ENCODE measurements at places on chromosomes 13 and 19.

- no peak for DNase-seq
These were observed 57.2 kb downstream of the CHST8 start for GRCh38 chr19:33678796-33679585.

GRCh38 chr13:69619651-69620050 lies 488.0 kb upstream of the ATXN8OS start:
- DNase-seq = no peak

GRCh38 chr19:18167011-18167410 lies 6.6 kb upstream of the IFI30 start:
- no peak for DNase-seq

DNA sequence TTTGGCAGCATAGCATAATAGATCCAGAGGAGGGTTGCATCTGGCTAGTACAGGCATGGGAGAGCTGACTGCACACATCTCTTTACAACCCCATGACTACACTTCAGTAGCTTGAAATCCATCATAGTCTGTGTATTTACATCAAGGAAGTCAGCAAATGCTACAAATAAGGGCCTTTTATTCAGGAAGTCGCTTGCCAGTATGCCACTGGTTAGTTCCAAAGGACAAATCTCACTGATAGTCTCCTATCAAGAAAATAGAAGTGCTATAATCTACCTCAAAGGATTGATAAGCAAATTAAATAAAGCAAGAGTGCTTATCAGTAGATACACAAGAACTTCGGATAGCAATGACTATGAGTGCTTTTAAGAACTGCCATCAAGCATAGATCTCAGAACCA lies 112.7 kb downstream of the KLF12 start:
- no peak for DNase-seq

- no peak for DNase-seq
These were observed 23.6 kb upstream of the LRCH1 start for GRCh38 chr13:46529216-46529919.

DNA sequence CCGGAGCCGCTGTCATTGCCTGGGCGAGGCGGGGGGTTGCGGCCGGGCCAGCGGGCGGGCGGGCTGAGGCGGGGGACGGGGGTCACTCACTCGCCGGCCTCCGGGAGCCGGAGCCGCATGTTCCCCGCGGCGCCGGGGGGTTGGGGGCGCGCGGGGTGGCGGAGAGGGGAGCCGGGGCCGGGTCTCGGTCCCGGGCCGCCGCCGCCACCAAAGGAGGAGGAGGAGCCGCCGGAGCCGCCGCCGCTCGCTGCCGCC lies 149 bp downstream of the MED26 start:
- DNase-seq = no peak

DNA sequence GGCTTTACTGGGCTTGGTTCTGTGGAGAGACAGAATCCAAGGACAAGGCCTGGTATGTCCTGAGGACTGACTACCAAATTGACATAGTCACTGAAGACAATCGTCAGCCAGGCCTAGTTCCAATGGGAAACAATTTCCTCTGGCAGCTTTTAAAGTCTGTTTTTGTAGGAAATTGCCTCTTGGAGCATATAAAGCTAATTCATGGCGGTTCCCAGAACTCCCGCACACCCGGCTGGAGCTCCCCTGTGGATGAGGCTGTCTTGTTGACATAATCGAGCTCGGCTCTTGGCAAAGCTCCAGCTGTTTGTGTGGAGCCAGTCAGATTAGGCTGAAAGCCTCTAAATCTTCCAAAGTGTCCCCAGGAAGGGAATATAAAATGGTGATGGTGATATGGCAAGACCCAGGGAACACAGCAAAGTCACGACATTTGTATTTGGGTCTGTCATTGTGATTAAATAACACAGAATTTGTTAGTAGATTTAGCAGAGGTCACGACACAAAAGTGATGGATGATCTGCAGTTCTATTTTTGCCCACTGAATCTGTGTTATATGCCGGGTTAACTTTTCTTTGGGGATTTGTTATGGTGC lies 395.0 kb downstream of the PCDH9 start:
- DNase-seq = no peak

GRCh38 chr13:37627428-37627827 lies 28.9 kb upstream of the POSTN start:
- DNase-seq = no peak

DNA sequence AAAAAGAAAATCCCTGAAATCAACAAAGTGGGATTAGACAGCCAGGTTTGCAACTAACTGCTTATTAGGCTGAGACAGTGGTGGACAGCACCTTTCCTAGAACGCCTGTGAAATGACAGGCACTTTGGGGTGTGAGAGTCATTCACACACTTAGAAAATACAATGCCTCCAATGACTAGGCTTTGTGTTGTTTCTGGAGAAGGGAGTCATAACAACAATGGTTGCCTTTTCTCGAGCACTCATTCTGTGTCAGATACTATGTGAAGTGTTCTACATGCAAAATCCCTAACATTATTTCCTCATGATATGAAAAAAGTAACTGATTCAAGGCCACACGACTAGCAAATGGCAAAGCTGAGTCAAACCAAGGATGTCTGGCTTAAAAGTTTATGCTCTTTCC lies 41.2 kb downstream of the SACS start:
- no peak for DNase-seq

DNA sequence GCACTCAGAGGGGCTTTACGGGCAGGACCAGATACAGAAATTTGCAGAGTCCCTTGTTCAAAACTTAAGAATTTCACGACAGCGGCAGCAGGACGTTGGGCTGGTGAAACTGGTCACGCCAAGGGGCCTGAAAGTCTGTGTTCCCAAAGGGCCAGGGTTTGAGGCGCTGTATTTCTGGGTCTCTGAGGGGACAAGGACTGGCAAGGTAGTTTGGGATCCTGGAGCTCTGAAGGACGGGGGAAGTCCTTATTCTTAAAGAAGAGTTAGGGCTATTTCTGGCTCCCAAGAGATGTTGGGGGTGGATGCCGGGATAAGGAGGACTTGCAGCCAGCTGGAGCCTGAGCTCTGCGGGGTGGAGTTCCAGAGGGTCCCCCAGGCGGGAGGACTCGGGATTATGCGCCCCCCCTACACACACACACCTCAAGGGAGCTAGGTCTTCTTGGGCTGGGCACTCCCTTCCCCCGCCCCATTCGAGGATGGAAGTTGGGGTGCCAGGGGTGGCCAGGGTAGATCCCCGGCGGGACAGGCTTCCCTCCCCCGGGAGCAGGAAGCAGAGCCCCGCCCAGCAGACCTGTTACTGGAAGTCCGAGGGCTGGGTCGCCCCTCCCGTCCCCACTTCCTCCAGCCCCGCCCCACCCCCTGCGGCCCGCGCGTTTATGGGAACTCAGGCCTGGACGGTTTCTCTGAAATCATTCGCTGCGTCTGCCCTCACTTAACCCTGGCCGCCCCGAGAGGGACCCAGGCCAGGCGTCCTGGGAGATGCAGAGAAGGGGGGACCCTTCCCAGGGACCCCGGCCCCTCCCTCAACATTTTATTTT lies 5.6 kb downstream of the BCL3 start:
- no peak for DNase-seq

GRCh38 chr13:51821606-51822005 lies 17.6 kb upstream of the DHRS12 start:
- no peak for DNase-seq

GRCh38 chr13:35489050-35489449 lies 12.6 kb upstream of the MAB21L1 start:
- DNase-seq = no peak

DNA sequence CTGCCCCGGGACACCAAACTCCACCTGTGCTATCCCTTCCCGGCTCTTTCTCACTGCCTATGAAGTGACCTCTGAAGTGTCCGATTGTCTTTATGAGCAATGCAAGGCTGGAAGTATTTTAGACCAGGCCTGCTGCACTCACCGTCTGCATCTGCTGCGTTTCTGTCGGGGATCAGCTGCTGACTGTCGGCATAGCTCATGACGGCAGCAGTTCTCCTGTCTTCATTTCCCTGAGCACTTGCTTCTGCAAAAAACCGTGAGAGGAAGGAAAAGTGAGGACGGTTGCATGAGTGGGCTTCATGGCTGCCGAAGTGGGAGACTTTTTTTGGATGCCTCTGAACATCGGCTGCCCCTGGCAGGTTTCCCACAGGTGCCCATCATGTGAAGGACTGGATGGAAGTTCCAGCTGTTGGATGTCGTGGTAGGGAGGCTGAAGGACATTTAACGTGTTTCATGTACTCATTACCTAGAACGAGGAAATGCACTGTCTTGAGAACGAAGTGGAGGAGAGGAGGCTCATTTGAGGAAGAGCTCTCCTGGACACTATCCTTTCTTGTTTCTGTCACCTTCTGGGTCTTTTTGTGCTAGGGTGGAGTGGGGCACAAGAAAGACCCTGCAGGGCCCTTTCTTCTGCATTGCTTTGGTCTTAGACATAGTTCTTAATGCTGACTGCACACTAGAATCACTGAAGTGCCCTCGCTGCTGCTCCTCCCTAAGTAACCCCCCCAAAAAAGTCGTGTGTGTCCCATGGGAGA lies 94.7 kb downstream of the RNASEH2B start:
- no peak for DNase-seq

DNA sequence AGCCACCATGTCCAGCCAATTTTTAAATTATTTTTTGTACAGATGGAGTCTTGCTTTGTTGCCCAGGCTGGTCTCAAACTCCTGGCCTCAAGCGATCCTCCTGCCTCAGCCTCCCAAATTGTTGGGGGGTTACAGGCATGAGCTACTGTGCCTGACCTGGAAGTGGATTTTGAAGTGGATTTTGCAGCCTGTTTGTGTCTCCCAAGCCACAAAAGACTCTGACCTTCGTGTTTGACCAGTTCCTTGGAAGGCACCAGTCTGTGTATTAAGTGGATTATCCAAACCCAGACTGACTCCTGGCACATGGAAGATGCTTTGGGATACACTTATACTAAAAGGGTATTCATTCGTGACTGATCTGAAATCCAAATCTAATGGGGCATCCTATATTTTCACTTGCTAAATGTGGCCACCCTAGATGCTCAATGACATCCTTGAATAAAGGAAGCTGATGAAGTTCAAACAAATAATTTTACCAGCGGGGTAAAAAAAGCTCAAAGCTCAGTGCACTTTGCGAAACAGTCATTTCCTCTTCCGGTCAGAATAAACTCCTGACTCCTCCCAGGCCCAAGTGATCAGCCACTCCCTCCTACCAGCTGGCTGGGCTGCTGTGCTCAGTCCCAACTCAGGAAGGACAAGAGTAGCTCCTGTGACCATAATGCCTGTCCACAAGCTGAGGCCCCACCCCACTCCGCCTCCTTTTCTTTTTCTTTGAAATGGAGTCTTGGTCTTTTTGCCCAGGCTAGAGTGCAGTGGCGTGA lies 32.6 kb upstream of the GATAD2A start:
- no peak for DNase-seq

DNA sequence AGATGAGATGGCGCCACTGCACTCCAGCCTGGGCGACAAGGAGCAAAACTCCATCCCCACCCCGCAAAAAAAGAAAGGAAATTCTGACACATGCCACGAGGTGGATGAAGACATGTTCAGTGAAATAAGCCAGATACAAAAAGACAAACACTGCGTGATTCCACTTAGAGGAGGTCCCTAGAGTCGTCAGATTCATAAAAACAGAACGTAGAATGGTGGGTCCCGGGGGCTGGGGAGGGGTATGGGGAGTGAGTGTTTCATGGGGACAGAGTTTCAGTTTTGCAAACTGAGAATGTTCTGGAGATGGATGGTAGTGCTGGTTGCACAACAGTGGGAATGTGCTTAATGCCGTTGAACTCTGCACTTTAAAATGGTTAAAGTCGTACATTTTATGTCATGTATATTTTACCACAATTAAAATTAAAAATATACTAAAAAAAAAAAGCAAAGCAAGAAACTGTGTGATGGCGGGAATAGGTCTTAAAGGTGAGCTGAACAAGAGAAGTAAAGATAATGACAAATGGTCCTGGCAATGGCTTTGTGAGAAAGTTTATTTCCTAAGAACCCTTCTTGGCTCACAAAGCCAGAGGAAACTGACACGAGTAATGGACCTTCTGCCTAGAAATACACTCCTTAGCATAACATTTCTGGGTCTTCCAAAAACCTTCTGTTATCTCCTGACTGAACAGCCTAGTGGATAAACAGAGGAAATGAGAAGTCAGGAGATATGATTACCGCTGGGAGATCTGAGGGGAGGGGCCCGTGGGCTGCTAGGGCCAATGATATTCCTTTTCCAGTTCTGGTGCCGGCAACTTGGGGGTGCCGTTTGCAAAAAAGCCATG lies 4.2 kb upstream of the SPC24 start:
- DNase-seq = no peak

DNA sequence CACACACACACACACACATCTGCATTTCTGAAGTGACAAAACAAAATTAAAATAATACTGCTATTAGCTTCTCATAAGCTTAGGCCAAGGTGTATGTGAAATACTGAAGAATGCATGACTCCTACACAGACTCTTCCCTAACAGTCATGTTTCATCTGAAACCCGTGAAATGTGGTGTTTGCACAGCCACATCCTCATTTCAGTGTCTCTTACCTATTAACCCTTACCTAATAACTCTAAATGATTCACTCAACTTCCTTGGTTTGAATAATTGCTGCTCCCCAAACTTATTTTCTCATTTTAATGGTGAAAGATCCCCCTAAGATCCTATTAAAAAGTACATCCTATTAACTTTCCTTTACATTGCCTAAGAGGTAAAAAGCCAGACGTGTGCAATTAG lies 117.6 kb downstream of the MIPEP start:
- no peak for DNase-seq

DNA sequence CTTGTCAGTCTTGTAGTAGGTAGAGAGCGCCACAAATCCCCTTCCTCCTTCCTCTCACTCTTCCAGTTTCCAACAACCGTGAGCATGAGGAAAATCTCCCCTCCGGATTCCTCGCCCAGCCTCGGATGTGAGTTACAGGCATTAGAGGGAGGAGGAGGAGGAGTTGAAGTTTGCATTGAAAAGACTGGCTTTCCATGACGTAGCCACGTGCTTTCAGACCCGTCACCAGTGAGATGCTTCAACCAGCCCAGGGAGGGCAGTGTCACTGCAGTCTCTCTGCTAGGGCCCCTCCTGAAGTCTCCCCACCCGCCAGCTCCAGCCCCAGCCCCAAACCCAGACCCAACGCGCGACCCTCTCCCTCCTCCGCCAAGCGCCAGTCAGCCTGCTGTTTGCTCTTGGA lies 442 bp upstream of the FGF14 start:
- DNase-seq = peak; percentile 79

GRCh38 chr13:75704194-75704926 lies 68.2 kb downstream of the LMO7 start:
- DNase-seq = no peak
